Smooth muscle cell of the brain vasculature (primary cell): ENCODE measurements at places on chromosomes 7 and 10.

DNA sequence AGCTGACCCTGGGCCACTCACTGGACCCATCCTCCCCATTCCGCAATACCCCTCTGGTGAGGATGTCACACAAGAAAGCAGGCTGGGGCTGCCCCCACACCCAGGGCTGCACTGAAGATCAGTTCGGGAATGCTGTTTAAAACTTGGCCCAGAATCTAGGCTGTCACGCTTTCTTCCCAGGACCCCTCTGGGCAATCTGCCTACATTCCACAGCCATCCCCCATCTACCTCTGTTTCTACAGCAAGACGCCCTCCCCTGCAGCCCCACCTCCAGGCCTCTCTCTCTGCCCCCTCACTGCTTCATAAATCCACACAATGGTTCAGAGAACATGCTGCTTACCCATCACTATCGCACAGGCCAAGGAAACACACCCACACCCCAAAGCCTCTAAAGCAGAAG, 36.1 kb downstream of the XPNPEP1 start:
- DNase-seq, result no peak

DNA sequence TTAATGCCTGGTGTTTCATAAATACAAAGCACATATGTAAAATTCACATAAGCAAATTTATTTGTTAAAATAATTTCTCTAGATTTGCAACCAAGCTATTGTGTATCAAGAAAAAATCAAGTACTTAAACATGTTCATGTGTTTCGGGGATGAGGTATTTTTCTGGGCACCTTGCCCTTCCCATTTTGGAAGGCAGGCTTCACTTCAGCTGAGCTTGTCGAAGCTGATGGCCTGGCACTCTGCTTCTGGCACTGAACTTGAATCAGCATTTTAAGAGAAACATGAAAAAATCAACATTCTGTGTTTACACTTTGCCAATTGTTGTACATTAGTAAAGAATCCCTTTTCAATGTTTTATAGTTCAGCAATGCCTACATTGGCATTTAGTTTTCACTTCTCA, 179.1 kb upstream of the STEAP4 start:
- no peak for DNase-seq

DNA sequence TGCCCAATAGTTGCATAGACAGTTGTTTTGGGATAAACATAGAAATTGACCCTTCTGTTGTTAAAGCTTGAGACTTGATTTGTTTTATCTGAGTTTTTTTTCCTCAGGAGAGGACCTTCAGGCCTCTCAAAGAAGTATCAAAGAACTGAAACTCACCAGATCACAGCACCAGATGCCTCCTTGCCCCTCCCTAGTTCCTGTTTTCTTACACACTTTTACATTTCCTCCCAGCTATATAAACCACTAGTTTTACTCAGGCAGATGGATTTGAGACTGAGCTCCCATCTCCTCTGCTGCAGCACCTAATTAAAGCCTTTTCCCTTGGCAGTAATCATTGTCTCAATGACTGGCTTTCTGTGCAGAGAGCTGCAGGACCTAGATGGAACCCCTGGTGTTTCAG, 150.6 kb upstream of the NRG3 start:
- no peak for DNase-seq

GRCh38 chr10:132175907-132176581, 10.7 kb upstream of the DPYSL4 start:
- DNase-seq, result no peak

DNA sequence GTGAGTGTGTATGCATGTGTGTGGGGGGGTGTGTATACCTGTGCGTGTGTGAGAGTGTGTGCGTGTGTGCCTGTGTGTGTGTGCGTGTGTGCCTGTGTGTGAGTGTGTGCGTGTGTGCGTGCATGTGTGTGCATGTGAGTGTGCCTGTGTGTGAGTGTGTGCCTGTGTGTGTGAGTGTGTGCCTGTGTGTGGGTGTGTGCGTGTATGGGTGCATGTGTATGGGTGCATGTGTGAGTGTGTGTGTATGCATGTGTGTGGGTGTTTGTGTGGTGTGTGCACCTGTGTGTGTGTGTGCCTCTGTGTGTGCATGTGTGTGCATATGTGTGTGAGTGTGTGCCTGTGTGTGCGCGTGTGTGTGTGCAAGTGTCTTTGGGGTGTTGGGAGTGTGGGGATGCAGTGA, 6.4 kb downstream of the ANTXRL start:
- no peak for DNase-seq
